ENCODE measurements at places on chromosomes 5 and 9. TPM values are rescaled to one million over a fixed set of nuclear protein-coding genes. Genes with fewer than 3 reads are reported as not detected.

- H3K27ac ChIP-seq, result no peak overlapping the region
- DNase-seq, result no peak
- H3K4me3 ChIP-seq, result no peak overlapping the region
- no peaks in the 10 kb centered on the region for H3K4me1 ChIP-seq
- H3K27me3 ChIP-seq, result peaks cover 30% of the 10 kb centered on the region
These were observed 2.5 kb upstream of the KCNIP1 start for GRCh38 chr5:170501361-170501760.

- H3K27me3 ChIP-seq, result no peaks in the 10 kb centered on the region
- peaks cover 5% of the 10 kb centered on the region for H3K36me3 ChIP-seq
- H3K4me3 ChIP-seq, result no peak overlapping the region
- H3K27ac ChIP-seq, result no peak overlapping the region
These were observed 40.5 kb upstream of the KIAA1958 start for GRCh38 chr9:112446080-112446479.

DNA sequence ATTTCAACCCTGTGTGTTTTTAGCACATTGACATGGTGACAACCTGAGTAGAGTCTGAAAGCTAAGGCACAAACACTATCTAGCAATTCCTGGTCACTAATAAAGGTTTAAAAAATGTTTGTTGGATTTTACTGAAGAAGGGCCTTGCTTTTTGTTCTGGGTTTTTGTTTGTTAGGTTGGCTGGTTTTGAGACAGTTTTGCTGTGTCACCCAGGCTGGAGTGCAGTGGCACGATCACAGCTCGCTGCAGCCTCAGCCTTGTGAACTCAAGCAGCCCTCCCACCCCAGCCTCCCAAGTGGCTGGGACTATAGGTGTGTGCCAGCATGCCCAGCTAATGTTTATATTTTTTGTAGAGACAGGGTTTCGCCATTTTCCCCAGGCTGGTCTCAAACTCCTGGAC is 39.0 kb downstream of the PRKACG start:
- no peak overlapping the region for H3K4me3 ChIP-seq
- H3K4me1 ChIP-seq, result no peaks in the 10 kb centered on the region
- no peak for DNase-seq
- no peaks in the 10 kb centered on the region for H3K36me3 ChIP-seq
- H3K27me3 ChIP-seq, result peaks cover 2% of the 10 kb centered on the region
- H3K27ac ChIP-seq, result no peak overlapping the region

GRCh38 chr5:53927668-53928247 is 367.3 kb downstream of the NDUFS4 start:
- H3K36me3 ChIP-seq, result no peaks in the 10 kb centered on the region
- no peak overlapping the region for H3K27ac ChIP-seq
- no peaks in the 10 kb centered on the region for H3K27me3 ChIP-seq
- H3K4me1 ChIP-seq, result peaks cover 5% of the 10 kb centered on the region
- H3K4me3 ChIP-seq, result no peak overlapping the region

DNA sequence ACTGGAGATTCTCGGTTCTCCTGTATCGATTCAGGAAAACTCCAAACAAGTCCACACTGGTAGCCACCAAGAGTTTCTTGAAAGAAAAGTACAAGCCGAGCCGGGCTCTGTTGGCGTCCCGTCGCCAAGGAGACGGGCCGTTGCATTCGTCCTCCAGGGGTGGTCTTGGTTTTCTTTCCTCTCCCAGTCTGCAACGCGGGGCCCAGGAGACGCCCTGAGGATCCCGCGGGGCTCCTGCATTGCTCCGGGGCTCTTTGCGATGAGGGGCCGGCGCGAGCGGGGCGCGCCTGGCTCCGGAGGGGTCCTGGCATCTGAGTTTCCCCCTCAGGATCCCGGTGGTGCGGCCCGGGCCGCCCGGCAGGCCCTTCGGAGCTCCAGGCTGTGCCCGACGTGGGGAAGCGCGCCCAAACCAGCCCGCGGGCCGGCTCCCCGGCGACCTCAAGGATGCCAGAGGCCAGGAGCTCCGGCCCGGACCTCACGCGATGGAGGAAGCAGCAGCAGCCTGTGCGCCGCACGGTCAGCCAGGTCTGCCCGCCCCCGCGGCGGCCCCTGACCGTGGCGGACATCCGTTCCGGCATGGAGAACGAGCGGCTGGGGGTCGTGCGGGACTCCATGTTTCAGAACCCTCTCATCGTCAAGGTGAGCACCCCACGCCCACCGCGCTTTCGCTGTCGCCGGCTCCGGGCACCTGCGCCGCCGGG is at the start of gene CFAP77:
TSS of gene CFAP77 (plus strand) at position 384 of the 701 bp plus-strand sequence. CDS start at position 445, 61 bp downstream.
- no peaks in the 10 kb centered on the region for H3K36me3 ChIP-seq
- DNase-seq, result peak; percentile 39
- peak within 1 kb of the TSS; percentile 44 for H3K4me3 ChIP-seq
- H3K27me3 ChIP-seq, result peaks cover 32% of the 10 kb centered on the region

GRCh38 chr9:91689006-91689405 is 261.0 kb downstream of the ROR2 start:
- 0 out of 2 replicates have a peak, but pooled peaks cover 1% of the 10 kb centered on the region for H3K4me1 ChIP-seq
- H3K36me3 ChIP-seq, result no peaks in the 10 kb centered on the region
- H3K27me3 ChIP-seq, result no peaks in the 10 kb centered on the region
- no peak overlapping the region for H3K4me3 ChIP-seq
- no peak overlapping the region for H3K27ac ChIP-seq

DNA sequence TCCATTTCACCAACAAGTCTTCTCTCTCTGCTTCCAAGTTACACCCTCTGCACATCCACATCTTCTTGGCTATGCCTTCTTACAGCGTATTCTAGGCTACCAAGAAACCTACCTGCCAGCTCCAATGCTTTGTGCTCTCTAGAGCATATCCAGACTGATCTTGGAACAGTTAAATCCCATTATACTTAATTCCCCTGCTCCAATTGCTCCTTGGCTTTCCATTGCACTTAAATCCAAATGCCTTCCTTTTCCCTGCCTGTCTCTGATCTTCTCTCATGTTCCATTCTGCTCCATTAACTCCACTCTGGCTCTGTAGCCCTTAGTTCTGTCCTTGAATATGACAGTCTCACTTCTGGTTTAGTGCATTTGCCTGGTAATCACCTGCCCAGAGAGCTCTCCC is 322.4 kb downstream of the LRRC70 start:
- H3K27ac ChIP-seq, result no peak overlapping the region
- no peak overlapping the region for H3K4me3 ChIP-seq
- no peaks in the 10 kb centered on the region for H3K27me3 ChIP-seq
- no peaks in the 10 kb centered on the region for H3K36me3 ChIP-seq

- no peaks in the 10 kb centered on the region for H3K27me3 ChIP-seq
- H3K27ac ChIP-seq, result peak overlapping the region; percentile 77
- peaks cover 6% of the 10 kb centered on the region for H3K4me1 ChIP-seq
These were observed 108.2 kb downstream of the TTLL11 start for GRCh38 chr9:121984726-121985402.

DNA sequence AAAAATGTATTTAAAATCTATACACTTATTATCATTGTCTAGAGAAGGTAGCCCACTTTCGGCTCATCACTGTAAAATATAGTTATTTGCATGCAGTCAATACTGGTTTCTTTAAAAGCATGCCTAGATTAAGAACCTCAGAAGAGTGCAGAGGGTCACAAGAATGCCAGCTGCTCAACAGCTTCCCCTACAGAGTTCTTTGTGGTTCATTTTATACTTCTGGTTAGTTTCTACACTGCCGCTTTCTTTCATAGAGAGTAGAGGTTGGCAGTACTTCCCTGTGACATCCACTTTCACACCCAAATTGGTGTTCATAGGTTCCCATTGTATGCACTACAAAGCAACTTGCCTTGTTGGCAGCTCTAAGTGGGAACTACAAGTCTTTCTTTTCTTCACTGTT is 137.3 kb downstream of the KIAA0825 start:
- no peaks in the 10 kb centered on the region for H3K27me3 ChIP-seq
- no peaks in the 10 kb centered on the region for H3K36me3 ChIP-seq
- no peak for DNase-seq
- H3K4me3 ChIP-seq, result no peak overlapping the region
- no peaks in the 10 kb centered on the region for H3K4me1 ChIP-seq
- no peak overlapping the region for H3K27ac ChIP-seq

DNA sequence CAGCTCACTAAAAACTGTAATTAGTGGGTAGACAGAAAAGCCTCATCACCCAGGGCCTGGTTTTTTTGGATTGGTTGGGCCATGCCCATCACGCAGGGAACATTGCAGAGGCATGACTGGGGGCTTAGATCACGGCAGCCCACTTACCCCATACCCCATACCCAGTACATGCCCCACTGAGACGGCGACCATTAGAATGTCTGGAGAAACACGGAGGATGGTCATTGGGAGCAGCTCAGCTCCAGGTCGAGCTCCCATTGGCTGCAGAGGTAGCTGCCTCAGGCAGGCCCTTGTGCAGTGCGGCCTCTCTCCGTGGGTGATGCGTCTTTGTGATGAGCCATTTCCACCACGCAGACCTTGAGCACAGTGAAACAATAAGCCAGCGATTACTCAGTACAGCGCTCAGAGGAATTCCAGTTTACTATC is 204.0 kb downstream of the GADD45G start:
- H3K4me3 ChIP-seq, result no peak overlapping the region
- no peak for DNase-seq
- no peaks in the 10 kb centered on the region for H3K36me3 ChIP-seq
- no peaks in the 10 kb centered on the region for H3K27me3 ChIP-seq

DNA sequence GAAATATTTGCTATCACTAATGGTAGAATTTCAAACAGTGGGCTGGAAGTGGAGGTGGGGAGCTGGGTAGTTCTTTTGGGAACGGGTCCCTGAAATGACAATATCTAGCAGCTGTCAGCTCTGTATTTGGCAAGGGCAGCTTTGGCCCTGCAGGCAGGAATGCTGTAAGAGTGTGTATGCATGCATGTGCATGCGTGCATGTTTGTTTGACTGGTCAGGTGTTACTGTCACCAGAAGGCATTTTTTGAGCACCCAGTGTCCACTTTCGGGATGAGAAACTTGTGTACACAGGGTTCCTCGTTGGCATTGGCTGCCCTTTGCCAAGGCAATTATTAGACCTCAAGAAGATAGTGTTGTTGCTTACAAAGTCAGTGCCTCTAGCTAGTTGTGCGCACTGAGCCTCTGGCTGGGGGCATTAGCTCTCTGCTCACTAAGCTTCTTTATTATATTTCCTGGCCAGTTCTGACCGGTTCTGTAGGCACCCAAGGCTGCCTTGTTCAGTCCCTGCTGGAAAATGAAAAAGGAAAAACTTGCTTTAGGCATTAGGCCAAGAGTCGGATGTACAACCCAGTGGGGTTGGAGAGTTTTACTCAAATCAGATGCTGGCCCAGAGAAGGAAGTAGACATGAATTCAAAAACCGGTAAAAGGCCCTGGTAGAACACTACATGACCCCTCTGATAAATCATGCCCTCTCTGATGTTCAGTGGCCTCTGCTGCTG is 2.0 kb downstream of the CYFIP2 start:
- peaks cover 20% of the 10 kb centered on the region for H3K27me3 ChIP-seq
- no peaks in the 10 kb centered on the region for H3K4me1 ChIP-seq

GRCh38 chr5:96024683-96025475 is 63.2 kb upstream of the ELL2 start:
- H3K36me3 ChIP-seq, result no peaks in the 10 kb centered on the region
- no peak for DNase-seq
- H3K27ac ChIP-seq, result peak overlapping the region; percentile 49
- peaks cover 14% of the 10 kb centered on the region for H3K4me1 ChIP-seq

- no peak overlapping the region for H3K4me3 ChIP-seq
- H3K4me1 ChIP-seq, result no peaks in the 10 kb centered on the region
- H3K27me3 ChIP-seq, result no peaks in the 10 kb centered on the region
- H3K27ac ChIP-seq, result no peak overlapping the region
These were observed 405.4 kb downstream of the DMAC1 start for GRCh38 chr9:7394002-7394774.

- no peak overlapping the region for H3K4me3 ChIP-seq
- H3K27ac ChIP-seq, result no peak overlapping the region
- peaks cover 3% of the 10 kb centered on the region for H3K4me1 ChIP-seq
- H3K27me3 ChIP-seq, result no peaks in the 10 kb centered on the region
- DNase-seq, result no peak
- no peaks in the 10 kb centered on the region for H3K36me3 ChIP-seq
These were observed 222.8 kb downstream of the NR2F1-AS1 start for GRCh38 chr5:93358176-93358575.

DNA sequence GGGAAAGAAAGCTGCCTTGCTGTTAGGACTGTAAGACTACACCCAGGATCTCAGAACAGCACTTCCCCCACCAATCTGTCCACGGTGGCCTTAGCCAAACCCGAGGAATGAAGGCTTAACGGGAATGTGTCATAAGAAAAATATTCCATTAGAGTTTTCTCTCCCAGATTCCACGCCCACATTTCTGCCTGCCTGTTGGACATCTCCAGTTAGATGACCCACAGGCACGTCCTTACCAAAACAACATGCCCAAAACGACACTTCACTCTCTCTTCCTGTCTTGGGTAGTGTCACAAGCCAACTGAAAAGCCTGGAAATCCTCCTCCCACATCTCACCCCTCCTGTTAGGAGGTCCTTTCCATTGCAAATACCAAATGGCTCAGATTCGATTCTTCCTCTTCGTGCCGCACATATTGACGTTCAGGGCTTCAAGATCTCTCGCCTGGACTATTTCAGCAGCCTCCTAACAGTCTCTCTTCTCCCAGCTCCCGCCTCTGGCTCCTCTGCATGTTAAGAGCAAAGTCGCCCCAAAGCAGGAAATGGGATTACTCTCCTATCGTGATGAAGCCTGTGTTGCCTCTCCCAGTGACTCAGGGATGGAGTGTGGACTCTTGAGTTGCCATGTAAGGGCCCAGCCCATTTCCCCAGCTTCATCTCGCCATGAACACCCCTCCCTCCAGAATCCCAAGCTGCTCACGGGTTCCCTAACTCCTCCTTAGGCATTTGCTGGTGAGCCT is 159.3 kb downstream of the NR3C1 start:
- peak overlapping the region; percentile 78 for H3K27ac ChIP-seq
- H3K4me3 ChIP-seq, result no peak overlapping the region
- H3K4me1 ChIP-seq, result peaks cover 38% of the 10 kb centered on the region

GRCh38 chr5:172717481-172718195 is 53.4 kb downstream of the DUSP1 start:
- H3K36me3 ChIP-seq, result no peaks in the 10 kb centered on the region
- H3K4me3 ChIP-seq, result no peak overlapping the region
- H3K27me3 ChIP-seq, result no peaks in the 10 kb centered on the region
- H3K4me1 ChIP-seq, result peaks cover 11% of the 10 kb centered on the region
- peak overlapping the region; percentile 50 for H3K27ac ChIP-seq

DNA sequence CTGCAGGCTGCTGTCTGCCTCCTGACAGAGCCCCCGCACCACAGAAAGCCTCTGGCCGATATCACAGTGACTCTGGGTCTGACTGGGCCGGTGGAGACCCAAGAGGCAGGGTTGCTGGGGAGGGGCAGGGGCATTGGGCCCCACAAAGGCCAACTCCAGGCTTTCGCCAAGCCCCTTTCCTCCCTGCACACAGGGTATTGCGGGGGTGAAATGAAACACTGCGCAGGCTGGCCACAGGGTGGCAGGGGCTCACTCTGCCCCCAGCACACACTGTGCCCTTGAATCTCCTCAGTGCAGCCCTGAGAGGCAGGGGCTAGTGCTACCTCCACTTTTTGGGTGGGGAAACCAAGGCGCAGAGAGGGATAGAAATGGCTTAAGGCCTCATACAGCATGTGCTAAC is 44.6 kb downstream of the BARX1 start:
- H3K36me3 ChIP-seq, result no peaks in the 10 kb centered on the region

The LRRC70 gene
- 0.83 TPM for total RNA-seq

The SLC25A48 gene
- not detected for total RNA-seq

The SLC4A9 gene
- not detected for total RNA-seq

The COL27A1 gene
- total RNA-seq, result 2.2 TPM

The ENTREP1 gene
- not detected for total RNA-seq

The RAB3C gene
- not detected for total RNA-seq

Data from IMR-90 (cell line).